ENCODE measurements at places on chromosomes 16 and 17. TPM values are rescaled to one million over a fixed set of nuclear protein-coding genes. Genes with fewer than 3 reads are reported as not detected.

The ZDHHC1 gene
- 11.8 TPM for total RNA-seq

- no peak for DNase-seq
Observed at GRCh38 chr17:58517378-58517927, 3.0 kb upstream of the MTMR4 start.

- no peak for DNase-seq
Observed at GRCh38 chr17:20920815-20921199, 122.0 kb downstream of the USP22 start.

DNA sequence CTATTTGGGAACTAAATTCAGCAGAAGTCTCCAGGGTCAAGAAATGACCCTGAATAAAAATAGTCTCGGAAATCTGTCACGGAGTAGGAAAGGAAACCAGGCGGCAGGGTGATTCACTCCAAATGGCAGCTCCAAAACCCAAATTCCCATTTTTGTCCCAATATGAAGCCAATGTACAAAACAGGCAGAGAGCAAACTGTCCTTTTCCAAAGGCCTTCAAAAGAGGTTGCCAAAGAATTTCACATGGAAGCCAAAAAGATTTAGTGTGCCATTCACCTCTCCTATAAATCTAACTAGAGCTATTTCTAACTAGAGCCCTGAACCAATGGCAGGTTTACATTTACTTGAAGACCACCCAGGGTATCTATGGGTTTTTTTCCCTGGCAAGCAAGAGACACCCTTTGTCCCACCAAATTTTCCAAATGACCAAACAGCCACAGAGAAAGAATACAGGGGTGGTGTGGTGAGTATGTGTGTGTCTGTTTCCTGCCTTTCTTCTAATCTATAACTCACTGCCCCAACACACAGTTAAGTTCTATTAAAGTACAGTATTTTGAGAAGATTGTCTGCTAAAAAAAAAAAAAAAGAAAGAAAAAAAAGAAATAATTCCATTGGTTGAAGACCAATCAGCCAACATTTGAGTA, 6.8 kb downstream of the MYO1D start:
- DNase-seq, result no peak

DNA sequence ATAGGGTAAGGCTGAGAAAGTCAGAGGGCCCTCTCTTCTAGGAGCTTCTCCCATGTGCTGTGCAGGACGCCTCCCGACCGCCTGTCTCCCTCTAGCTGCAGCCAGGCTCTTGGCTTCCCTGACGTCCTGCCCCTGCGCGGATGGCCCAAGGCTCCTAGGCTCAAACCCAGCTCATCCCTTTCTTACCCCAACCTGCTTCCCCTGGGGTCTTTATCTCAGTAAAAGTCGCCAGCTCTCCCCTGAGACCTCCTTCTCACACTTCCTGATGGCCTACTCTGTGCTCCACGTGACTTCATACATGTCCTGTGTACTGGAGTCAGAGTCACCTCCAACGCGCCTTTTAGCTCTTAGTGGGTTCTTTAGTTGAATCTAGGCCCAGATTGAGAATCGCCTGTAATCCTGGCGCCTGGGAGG, 1.1 kb upstream of the ZNF747 start:
- peak; percentile 84 for DNase-seq
